NCI-H748 treated with DMSO at 0.1 percent for 48 hours (cell line): ENCODE measurements at places on chromosomes 7 and 10.

DNA sequence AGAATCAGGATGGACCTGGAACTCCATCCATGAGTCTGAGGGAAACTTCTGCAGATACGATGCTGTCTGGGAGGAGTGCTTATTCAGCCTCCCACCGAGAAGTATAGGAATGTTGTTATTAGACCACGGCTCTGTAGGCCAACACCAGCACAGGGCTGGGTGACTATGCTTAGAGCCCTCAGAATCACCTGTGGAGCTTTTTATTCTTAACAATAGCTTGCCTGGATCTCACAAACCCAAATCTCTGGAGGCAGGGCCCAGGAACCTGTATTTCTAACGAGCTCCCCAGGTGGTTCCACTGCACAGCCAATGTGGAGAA, 55.6 kb upstream of the ARID5B start:
- no peak for DNase-seq

GRCh38 chr10:121823993-121824463, 103.8 kb downstream of the ATE1 start:
- no peak for DNase-seq

DNA sequence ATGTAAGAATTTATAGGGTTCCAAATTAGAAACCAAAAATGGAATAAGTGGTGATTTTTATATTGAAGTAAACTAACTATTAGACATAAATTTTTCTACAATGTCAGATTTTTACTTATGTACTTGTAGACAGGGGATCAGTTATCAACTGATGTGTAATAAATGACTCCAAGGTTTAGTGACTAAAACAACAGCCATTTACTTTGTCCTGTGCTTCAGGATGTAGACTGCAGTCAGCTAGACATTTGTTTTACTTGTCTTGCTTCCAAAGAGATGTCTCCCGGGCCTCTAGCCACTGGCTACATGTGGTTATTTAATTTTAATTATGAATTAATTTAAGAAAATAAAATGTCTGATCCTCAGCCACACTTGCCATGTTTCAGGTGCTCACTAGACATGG, 249.7 kb upstream of the IGFBP3 start:
- DNase-seq: no peak

GRCh38 chr10:25508112-25508815, 333.5 kb downstream of the GPR158 start:
- DNase-seq: no peak

- no peak for DNase-seq
Measured at GRCh38 chr7:48255046-48255445, 83.8 kb downstream of the ABCA13 start.

GRCh38 chr7:2661602-2662272, 26.3 kb upstream of the AMZ1 start:
- DNase-seq: no peak

DNA sequence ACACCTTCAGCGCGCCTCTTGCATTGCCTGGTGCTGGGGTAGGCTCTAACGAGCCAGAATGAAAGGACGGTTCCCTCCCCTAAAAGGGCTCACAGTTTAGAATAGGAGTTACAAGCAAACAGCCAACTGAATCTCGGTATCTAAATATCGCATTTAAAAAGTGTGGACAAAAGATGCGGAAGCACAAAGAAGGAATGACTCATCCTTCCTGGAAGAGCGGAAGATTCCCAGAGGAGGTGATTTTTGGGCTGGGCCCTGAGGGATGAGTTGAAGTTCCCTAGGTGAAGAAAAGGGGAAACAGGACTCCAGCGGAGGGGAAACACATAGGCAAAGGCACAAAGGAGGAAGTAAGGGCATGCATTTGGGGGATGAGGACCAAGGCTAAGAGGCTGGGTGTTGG, 29.9 kb downstream of the SRRM3 start:
- no peak for DNase-seq
